ENCODE measurements at places on chromosomes 2 and 18. TPM values are rescaled to one million over a fixed set of nuclear protein-coding genes. Genes with fewer than 3 reads are reported as not detected.

The RAX gene
- total RNA-seq: not detected

The GATA6 gene
- total RNA-seq: 29.3 TPM

The UPP2 gene
- total RNA-seq: not detected

The FSIP2 gene
- total RNA-seq: 0.06 TPM

The RTTN gene
- 12.6 TPM for total RNA-seq

The MALT1 gene
- 8.1 TPM for total RNA-seq

The VWC2L gene
- total RNA-seq: under 0.01 TPM

The SPATA3 gene
- not detected for total RNA-seq

Data from aortic smooth muscle cell (primary cell).